ENCODE measurements at places on chromosomes 2 and 18. TPM values are rescaled to one million over a fixed set of nuclear protein-coding genes. Genes with fewer than 3 reads are reported as not detected.

DNA sequence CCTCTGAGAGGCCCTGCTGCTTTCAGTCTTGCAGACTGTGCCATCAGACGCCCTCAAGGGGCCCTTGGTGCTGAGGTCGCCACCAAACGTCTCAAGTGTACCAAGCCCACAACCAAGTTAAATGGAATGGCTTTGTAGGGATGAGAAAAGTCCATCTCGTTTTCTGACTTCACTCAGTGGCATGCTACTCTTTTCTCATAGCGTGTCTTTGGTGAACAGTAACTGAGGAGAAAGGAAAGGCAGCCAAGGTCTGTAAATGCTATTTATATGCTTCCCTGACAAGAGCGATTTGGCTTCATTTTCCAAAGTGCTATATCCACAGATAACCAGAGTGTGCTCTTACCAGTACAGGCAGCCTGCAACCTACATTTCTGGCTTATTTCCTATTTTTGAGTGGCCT, 123.0 kb downstream of the MTX2 start:
- no peak for DNase-seq

RHOB gene
- total RNA-seq = 121 TPM

DNA sequence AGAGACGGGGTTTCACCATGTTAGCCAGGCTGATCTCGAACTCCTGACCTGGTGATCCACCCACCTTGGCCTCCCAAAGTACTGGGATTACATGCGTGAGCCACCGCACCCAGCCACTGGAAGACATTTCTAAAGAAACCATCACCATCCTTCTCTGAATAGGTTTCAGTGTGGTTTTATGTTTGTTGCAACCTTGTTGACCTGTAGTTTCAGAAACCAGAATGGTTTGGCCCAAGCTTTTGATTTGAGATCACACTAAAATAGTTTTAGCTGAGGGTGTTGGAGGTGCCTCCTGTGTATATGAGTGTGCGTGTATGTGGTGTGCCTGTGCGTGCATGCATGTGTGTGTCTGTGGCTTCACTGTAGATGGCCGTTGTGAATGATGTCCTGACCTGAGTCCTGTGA, 26.2 kb downstream of the INPP4A start:
- DNase-seq = no peak

GRCh38 chr2:233352141-233352842, 2.0 kb upstream of the DGKD start:
- DNase-seq = no peak

DNA sequence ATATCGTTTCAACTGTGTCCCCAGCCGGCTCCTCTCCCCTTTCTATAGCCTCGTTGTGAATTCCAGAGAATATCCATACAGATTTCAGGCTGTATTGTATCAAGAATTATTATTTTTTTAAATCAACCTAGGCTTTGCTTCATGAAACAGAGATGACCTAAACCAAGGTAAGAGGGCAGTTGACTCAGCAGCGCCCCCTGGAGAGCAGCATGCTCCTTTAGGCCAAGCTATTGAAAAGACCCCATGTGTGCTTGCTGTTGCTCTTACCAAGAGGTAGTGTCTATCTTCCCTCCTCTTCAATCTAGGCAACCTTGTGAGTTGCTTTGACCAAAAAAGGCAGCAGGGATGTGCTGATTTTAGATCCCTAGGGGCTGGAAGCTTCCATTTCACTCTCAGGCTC, 426.7 kb upstream of the SMIM21 start:
- DNase-seq = peak; percentile 18

CNTNAP5 gene
- not detected for total RNA-seq

- no peak for DNase-seq
Observed at GRCh38 chr2:214881647-214882202, 72.2 kb upstream of the BARD1 start.

GRCh38 chr18:1564793-1565192, 660.1 kb downstream of the ADCYAP1 start:
- no peak for DNase-seq

GRCh38 chr2:62881162-62881795, 169.4 kb upstream of the OTX1 start:
- DNase-seq = no peak

- DNase-seq = no peak
Observed at GRCh38 chr2:158681816-158682215, 113.3 kb upstream of the DAPL1 start.

GRCh38 chr2:231422056-231422455, 26.5 kb downstream of the B3GNT7 start:
- DNase-seq = no peak

- DNase-seq = peak; percentile 78
Observed at GRCh38 chr2:88481691-88482336, 29.3 kb upstream of the FOXI3 start.

All from Daoy (cell line).